ENCODE measurements at places on chromosomes 4 and X.

DNA sequence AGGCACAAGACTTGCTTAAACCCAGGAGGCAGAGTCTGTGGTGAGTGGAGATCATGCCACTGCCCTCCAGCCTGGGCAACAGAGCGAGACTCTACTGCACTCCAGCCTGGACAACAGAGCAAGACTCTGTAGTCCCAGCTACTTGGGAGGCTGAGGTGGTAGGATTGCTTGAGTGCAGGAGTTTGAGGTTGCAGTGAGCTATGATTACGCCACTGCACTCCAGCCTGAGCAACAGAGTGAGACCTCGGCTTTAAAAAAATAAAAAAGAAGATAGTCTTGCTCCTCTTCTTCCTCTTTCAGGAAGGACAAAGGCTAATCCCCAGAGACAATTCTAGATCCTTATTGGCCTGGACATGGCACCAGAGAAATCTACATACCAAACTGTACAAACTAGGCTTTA lies 5.7 kb upstream of the PPEF2 start:
- DNase-seq, result no peak

GRCh38 chrX:22987452-22987851 lies 12.3 kb upstream of the DDX53 start:
- no peak for DNase-seq

DNA sequence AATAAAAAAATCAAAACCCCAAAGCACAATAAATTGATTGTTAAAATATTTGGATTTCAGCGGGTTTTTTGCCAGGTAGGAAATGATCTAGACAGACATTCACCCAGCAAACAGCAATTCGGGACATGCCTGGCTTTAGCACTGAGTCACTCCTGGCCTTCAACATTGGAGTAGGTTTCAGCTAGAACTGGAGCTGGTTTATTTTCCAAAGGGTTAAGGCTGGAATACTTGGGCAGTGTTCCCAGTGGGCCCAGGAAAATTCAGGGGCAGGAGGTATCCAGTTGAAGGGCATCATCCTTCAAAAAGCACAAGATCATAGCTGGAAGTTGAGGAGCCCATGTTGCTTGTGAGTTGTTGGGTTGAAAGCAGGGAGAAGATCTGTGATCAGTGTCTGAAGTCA lies 41.0 kb downstream of the TXLNG start:
- no peak for DNase-seq

- DNase-seq, result no peak
These were observed 214.4 kb upstream of the CPEB2 start for GRCh38 chr4:14787894-14788293.

GRCh38 chr4:8597319-8597718 lies 4.8 kb downstream of the CPZ start:
- DNase-seq, result no peak

- no peak for DNase-seq
These were observed 47.2 kb downstream of the FGFBP1 start for GRCh38 chr4:15891312-15891711.

DNA sequence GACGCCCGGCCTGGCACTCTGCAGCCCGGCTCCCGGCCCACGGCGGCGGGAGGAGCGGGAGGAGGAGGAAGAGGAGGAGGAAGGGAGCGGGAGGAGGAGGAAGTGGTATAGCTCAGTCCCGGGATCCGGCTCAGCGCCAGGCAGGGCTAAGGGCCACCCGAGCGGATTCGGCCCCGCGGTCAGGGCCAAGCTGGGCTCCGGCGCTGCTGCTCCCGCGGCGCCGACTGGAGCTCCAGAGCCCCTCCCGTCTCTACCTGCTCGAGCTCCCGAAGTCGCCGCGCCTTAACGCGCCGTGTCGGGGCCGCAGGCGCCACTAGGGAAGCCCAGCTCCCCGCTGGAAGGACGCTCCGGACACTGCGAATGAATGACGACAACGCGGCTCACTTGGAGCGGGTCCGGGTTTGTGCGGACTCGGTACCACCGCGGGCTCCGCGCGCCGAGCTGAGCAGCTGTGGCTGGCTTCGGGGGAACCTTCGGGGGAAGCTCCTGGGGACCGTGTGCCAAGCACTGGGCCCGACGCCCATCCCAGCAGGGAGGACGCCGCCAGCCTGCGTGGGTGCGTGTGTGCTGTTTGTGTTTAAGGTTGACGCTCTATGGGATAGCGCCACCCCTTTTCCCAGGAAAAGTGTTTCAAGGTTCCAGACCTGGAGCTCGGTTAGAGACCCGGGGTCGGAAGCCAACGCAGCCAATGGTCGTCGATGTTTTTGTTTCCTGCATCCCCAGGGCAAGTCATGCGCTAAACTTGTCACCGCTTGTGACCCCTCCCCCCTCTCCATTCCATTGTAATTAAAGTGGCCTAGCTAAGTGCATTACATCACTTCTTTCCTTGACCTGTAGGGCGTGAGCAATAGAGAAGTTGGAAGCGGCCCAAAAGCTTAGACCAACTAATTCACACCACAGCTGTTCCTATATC lies at the start of gene TBC1D9:
TBC1D9 (minus strand) TSS at position 67 of the 913 bp plus-strand sequence. CDS start 340 bp downstream, outside the sequence.
- no peak for DNase-seq

DNA sequence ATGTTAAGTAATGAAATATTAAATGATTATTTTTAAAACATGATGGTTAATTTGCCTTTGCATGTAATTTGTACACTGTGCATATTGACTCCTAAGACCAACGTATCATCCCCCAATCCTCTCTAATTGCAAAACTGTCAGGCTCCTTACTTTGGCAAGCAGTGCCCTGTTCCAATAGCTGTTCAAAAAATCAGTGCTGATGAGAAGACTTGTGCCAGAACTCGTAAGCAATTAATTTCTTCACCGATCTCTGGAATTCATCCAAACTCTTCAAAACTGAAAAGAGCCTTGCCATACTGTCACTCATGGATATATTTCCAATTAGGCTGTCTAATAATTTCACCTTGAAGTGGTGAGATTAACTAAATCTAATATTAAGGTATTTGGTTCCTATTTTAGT lies 493.9 kb upstream of the NDST4 start:
- no peak for DNase-seq

- DNase-seq, result no peak
These were observed 26.7 kb upstream of the TMPRSS11D start for GRCh38 chr4:67910585-67910905.

DNA sequence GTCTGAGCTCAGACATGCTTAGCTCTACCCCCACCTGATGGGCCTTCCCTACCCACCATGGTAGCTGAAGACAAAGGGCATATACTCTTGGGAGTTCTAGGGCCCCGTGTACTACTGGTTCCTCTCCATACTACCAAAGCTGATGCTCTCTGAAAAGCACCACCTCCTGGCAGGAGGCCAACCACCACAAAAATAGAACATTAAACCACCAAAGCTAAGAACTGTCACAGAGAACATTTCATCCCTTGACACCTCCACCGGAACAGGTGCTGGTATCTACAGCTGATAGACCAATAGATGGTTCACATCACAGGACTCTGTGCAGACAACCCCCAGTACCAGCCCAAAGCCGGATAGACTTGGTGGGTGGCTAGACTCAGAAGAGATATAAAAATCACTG lies 13.4 kb downstream of the EDA2R start:
- no peak for DNase-seq

- no peak for DNase-seq
These were observed 338.7 kb upstream of the MAOA start for GRCh38 chrX:43317378-43317777.

- no peak for DNase-seq
These were observed 68.3 kb upstream of the HGFAC start for GRCh38 chr4:3373468-3373867.

- no peak for DNase-seq
These were observed 163.5 kb downstream of the MGST2 start for GRCh38 chr4:139828966-139829664.

GRCh38 chr4:82428526-82428968 lies 1.7 kb downstream of the HNRNPDL start:
- DNase-seq, result no peak

GRCh38 chrX:112888916-112889315 lies 48.3 kb upstream of the AMOT start:
- no peak for DNase-seq

- DNase-seq, result no peak
These were observed 89.4 kb downstream of the FTHL17 start for GRCh38 chrX:30982467-30982866.

DNA sequence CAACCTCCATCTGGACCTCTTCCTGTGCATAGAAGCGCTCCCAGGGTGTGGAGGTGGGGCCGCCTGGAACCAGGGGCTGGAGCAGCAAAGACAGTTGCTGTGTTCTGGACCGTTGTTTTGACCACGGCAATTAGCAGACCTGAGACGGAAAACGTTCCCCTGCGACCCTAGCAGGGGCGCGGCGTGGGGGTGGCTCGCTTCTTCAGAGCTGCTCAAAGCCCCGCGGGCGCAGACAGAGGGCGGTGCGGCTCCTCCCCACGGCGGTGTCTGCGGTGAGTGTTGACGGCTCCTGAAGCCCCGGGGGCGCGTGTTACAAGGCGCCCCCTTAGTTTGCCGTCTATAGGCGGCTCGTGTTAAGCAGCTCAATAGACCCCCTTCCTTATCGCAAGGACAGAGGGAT lies 79.2 kb downstream of the TRIML1 start:
- no peak for DNase-seq

DNA sequence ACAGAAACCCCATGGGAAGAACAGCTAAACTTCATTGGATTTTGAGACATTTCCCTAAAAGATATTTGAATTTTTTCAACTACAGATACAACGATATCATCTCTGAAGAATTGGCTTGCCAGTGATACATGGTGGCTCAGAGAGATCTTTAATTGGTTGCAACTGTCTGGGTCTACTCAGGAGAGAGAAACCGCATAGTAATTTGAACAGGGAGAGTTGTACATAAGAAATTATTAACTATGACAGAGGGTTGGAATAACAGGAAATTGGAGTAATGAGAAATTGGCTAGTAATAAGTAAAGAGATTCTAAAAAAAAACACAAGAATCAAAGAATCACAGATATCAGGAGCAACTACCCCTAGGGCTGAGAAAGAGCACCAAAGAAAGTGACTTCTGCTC lies 118.4 kb downstream of the KLHL13 start:
- DNase-seq, result no peak

DNA sequence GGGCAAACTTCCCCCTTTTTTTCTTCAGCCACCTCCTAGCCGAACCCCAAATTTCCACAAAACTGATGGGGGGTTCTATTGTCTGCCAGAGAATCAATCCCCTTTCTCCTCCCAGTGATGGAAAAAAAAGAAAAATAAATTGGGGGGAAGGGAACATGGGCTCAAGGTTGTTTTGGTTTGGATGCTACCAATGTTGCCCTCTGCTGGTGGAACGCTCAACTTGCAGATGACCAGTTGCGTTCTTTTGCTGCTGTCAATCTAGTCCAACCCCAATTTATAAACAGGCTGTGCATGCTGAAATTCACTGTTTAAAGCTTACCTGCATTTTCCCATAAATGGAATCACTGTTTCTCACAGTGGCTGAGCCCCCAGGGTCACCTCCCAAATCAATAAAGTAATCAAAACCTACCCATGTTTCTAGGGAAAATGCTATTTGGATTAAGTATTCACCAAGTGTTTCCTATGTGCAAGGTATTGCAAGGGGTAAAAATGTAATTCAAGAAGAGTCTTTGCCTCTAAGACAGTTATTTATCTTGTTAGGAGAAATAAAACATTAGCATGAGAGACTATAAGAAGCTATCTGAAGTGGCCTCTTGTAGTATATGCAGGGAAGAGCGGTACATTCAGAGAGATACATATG lies 116.7 kb upstream of the TMEM164 start:
- DNase-seq, result no peak

DNA sequence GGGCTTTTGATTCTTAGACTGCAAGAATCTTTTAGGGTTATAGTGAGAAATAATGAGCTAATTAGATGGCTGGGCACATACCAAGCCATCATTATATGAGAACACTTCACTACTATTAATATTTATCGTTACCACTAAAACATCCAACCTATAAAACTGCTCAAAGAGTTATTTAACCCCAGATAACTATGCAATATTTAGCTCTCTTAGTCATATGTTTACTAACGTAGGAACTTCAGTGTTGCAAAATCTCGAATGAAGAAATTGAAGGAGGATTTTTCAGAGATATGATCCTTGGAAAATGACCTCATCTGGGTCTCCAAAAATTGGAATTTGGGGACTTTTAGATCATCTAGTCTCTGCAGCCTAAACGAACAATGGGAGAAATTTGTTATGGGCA lies 265.0 kb upstream of the RPS6KA3 start:
- DNase-seq, result no peak

- DNase-seq, result peak; percentile 29
These were observed 63.6 kb downstream of the PALLD start for GRCh38 chr4:168560184-168561180.

GRCh38 chrX:55816023-55816422 lies 98.5 kb downstream of the RRAGB start:
- no peak for DNase-seq

DNA sequence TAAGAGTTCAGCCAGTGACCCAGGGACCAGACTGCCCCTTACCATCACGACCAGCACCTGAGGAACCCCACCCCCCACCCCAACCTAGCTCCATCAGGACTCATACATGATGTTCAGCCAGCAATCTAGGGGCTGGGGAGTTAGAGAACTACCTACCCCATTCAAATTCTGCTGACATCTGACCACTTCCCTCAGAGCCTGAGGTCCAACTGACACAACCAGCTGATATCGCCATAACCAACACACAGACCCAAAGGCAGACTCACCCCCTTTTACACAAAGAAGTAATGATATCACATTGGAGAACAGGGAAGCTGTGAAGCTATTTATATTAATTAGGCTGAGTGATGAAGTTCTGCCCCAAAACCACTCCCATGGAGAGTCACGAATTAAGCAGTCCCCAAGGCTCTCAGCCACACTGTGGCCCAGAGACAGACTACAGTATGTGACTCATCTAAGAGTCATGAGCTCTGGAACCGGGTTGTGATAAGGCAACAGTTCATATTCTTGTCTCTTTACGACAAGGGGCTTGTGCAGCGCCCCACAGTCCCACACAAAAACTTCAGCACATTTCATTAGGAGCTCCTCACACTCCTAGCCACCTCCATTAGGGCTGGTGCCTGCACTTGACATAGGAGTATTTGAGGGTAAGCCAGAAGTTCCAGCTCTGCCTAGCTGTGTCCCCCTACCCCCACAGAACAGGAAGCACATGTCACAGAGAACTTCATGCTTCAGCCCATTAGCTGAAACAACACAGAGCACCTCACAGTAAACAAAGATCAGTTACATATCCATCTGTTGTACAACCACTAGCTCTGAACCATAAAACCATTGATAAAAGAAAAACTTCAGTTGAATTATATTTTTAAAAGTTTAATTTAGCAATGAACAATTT lies 184.7 kb upstream of the ZCCHC13 start:
- DNase-seq, result no peak

- peak; percentile 41 for DNase-seq
These were observed 7.2 kb upstream of the MRFAP1 start for GRCh38 chr4:6633091-6633906.

DNA sequence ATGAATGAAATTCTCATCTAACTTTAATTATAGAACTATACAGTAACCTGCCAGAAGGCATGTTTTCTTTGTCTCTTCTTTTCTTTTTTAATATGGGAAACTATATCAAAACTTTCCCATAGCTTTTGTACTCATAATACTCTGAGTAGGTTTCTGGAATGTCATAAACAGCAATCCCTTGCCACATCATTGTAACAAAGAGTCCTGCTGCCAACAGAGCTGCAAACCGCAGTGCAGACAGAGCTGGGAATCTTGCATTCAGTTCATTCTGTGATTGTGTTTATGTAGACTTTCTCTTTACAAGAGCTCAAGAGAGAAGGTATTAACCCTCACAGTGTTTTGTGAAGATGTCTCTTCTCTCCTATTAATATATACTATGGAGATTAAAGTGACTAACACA lies 304.4 kb upstream of the SLIT2 start:
- DNase-seq, result no peak

GRCh38 chr4:175891851-175892250 lies 79.8 kb upstream of the GPM6A start:
- DNase-seq, result no peak

Data from fibroblast of skin of left quadriceps (primary cell).